ENCODE measurements at places on chromosomes 13 and 19.

DNA sequence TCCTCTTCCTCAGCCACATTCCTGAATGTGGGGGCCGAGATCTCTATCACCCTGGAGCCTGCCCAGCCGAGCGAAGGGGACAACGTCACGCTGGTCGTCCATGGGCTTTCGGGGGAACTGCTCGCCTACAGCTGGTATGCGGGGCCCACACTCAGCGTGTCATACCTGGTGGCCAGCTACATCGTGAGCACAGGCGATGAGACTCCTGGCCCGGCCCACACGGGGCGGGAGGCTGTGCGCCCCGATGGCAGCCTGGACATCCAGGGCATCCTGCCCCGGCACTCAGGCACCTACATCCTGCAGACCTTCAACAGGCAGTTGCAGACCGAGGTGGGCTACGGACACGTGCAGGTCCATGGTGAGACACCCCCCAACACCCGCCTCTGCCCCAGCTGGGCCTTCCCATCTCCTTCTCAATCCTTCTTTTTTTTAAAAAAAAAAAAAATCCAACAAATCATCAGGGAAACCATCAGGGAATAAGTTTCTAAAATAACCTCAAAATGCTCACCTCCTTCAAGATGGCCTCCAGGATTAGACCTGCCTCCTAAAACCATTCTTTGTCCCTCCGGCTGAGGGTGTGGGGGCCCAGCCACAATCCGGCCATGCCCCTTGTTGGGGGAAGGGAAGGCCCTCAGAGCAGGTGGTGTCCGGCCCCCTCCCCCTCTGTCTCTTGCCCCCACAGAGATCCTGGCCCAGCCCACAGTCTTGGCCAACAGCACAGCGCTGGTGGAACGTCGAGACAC is 4.6 kb downstream of the CEACAM16 start:
- DNase-seq = no peak

DNA sequence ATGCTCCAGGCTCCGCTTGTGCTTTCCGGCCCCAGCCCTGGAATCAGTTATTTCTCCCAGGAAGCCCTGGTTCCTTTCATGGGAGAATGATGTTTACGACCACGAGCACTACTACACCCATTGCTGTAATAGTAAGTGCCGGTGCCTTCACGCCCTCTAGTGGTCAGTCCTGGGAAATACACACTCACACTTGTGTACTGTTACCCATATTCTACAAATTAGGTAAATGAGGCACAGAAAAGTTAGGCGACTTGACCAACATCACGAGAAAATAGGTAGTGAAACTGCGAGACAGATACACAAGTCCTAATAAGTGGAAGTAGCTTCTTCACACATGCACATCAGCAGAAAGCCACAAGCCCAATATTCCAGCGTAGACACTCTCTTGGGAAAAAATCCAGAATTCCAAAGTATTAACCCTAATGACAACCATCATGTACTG is 21.7 kb downstream of the CEACAM21 start:
- peak; percentile 26 for DNase-seq

- DNase-seq = no peak
Observed at GRCh38 chr19:10816691-10817090, 19.3 kb downstream of the TMED1 start.

GRCh38 chr13:33662392-33662791 is 155.6 kb upstream of the RFC3 start:
- no peak for DNase-seq

GRCh38 chr13:30799356-30799824 is 64.0 kb downstream of the ALOX5AP start:
- no peak for DNase-seq

DNA sequence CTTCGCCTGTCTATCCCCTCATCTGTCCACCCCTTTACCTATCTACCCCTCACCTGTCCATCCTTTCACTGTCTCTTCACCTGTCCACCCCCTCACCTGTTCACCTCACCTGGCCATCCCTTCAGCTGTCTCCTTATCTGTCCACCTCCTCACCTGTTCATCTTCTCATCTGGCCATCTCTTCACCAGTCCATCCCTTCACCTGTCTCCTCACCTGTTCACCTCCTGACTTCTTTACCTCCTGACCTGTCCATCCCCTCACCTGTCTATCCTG is 13.2 kb upstream of the KANK2 start:
- DNase-seq = no peak
